H4 (cell line): ENCODE measurements at places on chromosomes 11 and 22.

DNA sequence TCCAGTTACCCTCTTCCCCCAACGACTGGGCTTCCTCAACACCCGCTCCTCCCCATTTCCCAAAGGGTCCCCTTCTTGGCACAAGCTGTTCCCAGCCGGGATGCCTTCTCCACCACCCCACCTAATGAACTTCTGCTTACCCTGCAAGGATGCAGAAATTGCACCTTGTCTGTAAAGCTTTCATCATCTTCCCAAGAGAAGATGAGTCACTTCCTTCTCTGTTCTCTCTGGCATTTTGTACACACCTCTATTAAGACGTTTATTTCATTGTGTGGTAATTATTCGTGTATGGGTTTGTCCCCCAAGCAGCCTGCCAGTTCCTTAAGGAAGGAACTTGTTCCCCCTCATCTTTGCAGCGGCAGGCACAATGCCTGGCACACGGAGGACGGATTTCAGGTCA is 351.1 kb downstream of the CADM1 start:
- DNase-seq: peak; percentile 60

GRCh38 chr22:44353041-44353440 is 40.3 kb upstream of the SHISAL1 start:
- DNase-seq: no peak

DNA sequence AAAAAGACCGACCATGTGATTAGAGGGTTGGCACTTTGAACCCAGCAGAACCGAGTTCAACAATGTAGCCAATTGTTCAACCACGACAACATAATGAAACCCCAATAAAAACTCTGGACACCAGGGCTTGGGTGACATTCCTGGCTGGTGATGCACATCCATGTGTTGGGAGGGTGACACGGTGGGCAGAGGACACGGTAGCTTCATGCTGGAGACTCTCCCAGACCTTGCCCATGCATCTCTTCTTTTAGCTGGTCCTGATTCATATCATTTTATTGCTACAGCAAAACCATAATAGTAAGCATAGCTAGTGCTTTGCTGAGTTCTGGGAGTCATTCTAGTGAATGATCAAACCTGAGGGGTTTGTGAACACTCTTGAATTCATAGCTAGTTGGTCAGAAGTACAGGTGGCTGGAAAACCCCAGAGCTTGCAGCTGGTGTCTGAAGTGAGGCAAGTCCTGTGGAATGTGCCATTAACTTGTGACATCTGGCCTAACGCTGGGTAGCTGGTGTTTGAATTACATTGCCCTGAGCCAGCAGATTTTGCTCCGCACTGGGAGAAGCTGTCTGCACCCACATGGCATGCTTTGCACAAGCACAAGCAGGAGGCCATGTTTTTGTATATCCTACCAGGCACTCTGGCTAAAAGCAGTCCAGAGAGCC is 14.0 kb downstream of the RPUSD4 start:
- no peak for DNase-seq

DNA sequence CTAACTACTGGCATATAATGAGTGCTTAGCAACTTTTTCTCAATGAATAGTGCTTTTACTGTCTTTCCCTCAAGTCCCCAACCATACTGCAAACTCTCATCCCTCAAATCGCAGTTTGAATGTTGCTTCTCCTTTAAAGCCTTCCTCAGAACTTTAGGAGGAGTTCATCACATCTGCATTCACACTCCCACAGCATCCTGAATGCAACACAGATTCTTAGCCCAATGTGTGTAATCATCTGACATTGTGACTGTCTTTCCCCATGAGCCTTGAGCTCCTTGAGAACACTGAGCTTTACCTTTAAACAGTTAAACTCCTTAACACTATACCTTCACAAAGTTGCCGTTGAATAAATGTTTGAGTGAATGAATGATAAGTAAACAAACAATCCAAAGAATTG is 81.7 kb upstream of the FAM181B start:
- no peak for DNase-seq

DNA sequence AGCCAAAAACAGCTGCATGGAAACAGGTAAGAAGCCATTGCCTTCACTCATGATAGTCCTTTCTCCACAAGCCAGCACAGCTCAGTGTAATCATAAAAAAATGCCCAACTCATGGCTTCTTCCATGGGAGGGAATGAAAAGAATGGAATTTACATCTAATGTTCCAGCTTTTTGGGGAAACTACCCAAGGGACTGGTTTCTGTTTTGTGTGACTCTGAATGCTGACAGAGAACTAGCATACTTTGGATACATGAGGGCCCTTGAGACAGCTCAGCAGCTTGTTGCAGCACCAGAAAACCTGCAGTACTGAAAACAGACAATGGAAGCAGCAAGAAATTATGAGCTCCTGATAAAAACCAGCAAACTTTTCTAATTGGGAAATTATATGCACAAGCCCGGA is 24.2 kb upstream of the HORMAD2 start:
- no peak for DNase-seq

DNA sequence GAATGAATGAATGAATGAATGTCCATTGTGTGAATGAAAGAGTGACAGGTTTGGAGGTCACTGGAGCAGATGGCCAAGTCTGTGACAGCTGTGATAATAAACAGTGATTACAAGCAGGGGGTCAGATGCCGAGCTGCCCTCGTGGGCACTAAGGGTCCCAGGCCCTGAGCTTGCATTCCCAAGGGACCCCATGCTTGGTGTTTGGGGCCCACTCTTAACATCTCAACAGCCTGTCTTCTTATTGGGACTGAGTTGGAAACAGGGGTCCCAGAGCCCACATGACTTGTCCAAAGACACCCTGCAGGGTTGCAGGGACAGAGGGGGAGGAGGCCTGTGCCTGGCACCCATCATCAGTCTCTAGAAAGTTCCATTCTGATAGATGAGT is 12.0 kb upstream of the ANO1 start:
- DNase-seq: no peak

GRCh38 chr11:3959015-3959902 is 103.8 kb downstream of the STIM1 start:
- peak; percentile 36 for DNase-seq

- DNase-seq: no peak
Observed at GRCh38 chr22:31488988-31489617, 539 bp downstream of the EIF4ENIF1 start.

- DNase-seq: peak; percentile 33
Observed at GRCh38 chr11:35112056-35112845, 26.7 kb upstream of the CD44 start.

- no peak for DNase-seq
Observed at GRCh38 chr11:90426442-90426841, 203.6 kb upstream of the CHORDC1 start.

GRCh38 chr22:48188231-48188721 is 1425.8 kb downstream of the TBC1D22A start:
- DNase-seq: peak; percentile 87

DNA sequence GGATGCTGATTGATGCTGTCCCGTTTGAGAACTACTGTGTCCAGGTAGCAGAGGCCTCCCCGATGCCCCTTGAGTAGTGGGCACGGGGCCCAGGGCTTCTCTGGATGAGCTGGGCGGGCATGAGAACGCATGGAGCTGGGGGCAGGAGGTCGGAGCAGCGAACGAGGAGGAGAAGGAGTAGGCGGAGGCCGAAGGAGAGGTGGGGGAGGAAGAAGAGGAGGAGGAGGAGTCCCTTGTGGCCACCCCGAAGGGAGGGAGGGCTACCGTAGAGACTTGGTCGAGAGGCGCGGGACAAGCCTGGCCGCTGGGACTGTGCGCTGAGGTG is 62.9 kb downstream of the CRYBB2 start:
- DNase-seq: no peak

DNA sequence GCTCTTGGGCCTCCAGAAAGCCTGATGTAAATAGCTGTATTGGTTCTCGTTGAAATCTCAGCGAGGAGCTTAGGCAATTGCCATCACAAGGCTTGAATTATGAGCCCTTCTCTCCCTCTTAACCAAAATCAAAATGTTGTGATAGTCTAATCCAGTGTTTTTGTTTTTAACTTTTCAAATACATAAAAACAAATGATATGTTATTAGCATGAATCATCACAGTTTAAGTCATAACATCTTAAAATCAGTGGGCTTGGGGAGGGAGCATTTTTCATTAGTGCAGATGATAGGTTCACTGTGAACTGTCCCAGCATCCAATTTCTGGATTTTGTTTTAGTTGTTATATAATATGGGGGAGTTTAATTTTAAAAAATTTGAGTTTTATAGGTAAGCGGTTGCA is 48.9 kb upstream of the HORMAD2 start:
- no peak for DNase-seq

- DNase-seq: no peak
Observed at GRCh38 chr22:45966895-45967365, 10.0 kb downstream of the WNT7B start.

GRCh38 chr11:67163006-67163405 is 43.9 kb downstream of the KDM2A start:
- no peak for DNase-seq
